ENCODE measurements at places on chromosomes 1 and 21.

DNA sequence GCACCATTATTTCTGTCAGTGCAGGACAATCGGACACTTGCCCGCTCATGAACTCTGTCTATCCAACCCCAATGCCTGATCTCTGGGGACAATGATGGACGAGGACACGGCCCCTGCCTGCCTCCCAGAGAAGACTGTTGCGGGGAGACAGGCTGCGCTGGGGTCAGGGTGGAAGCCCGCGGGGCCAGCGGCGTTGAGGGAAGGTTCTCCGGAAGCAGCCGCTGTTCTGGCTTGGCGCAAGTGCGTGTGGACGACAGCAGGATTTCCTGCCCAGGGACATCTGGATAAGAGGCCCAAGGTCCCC is 18.8 kb downstream of the RHBG start:
- no peak for DNase-seq

DNA sequence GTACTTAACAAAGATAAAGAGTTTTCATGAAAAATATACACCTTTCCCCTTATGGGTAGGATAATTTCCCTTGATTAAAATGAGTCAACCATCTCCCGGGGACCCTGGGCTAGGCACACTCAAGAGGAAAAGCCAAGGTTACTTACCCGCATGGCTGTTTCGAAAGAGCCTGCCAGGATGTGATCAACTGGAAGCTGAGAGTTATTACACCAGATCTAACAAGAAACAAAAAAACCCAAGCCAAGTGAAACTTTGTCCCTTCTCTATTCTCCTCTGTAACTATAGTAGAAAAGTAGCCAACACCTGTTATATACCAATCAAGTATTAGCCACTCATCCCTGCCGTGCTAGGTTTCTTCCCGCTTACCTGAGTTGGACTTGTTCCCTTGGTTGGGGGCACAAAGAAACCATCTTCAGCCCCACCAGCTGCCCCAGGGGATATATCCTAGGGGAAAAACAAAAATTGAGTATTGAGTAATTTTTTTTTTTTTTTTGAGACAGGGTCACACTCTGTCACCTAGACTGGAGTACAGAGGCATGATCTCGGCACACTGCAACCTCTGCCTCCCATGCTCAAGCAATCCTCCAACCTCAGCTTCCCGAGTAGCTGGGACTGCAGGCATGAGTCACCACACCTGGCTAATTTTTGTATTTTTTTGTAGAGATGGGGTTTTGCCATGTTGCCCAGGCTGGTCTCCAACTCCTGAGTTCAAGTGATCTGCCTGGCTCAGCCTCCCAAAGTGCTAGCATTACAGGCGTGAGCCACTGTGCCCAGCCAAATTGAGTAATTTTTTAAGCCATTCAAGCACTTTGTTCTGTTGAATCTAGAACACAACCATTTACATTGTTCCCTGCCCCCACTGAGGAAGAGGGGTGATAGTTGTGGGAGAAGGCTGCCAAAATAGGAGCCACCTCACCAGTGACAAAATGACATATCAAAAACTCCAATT is 8.4 kb upstream of the PEX19 start:
- no peak for DNase-seq

GRCh38 chr1:44911026-44911425 is 68.0 kb upstream of the PTCH2 start:
- DNase-seq, result no peak

DNA sequence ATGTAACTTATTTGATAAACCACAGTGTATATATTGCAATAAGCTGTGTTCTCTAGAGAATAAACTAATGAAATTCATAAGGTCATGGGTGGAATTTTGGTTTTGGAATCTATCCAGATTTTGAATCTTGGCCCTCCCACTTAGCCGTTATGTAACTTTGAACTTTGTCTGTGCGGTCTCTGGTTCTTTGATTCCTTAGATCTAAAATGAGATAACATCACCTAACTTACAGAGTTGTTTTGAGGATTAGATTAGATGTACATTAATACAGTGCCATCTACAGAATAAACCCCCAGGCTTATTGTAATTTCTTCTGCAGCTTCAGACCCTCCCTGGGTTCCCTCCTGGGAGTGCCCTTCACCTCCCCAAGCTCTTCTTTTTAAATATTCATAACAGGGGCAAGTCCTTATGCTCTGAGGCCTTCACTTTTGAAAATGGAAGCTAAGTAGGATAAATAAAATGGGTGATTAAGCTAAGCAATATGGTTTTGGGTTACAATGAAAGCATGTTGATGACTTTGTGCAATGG is 124.3 kb downstream of the ATG4C start:
- no peak for DNase-seq

DNA sequence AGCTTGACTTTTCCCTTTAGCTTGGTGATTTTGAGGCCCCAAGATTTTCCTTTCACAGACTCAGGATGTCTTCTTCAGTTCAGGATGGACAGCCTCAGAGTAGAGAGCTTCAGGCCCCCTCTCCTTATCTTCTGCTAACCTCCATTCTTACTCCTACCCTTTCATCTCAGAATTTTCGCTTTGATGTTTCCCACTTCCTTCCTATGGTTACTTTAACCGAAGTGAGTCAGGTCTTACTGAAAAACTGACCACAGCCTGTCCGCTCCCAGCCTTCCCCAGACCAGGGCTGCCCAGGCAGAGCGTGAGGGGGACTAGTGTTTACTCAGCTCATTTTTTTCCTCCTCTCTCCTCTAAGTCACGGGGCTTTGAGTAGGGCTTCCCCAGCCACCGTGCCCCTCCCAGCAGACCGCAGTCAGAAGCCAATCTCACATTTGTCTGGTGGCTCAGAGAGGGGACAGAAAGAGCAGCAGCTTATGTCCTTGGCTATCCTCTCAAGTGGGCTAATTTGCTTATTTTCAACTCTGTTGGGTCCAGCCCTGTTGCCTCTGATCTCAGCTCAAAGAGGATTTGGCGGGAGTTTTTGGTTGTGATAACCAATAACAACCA is 4.2 kb upstream of the IL19 start:
- DNase-seq, result peak; percentile 78

DNA sequence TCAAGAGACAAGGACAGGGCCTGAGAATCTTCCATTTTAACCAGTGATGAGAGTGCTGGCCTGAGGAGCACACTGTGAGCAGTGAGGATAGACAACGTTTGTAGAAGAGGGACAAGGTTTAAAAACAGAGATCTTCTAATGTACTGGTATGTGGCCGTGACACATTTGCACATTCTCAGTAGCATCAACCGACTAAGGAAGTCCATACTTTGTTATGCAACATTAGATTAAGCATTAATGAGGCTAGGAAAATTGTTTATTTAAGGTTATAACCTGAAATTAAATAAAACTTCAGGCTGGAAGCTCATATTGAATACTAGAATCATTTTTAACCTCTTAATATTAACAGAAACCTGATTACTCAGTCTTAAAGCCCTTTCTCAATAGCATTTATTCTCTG is 99.0 kb downstream of the SLC45A1 start:
- DNase-seq, result no peak

DNA sequence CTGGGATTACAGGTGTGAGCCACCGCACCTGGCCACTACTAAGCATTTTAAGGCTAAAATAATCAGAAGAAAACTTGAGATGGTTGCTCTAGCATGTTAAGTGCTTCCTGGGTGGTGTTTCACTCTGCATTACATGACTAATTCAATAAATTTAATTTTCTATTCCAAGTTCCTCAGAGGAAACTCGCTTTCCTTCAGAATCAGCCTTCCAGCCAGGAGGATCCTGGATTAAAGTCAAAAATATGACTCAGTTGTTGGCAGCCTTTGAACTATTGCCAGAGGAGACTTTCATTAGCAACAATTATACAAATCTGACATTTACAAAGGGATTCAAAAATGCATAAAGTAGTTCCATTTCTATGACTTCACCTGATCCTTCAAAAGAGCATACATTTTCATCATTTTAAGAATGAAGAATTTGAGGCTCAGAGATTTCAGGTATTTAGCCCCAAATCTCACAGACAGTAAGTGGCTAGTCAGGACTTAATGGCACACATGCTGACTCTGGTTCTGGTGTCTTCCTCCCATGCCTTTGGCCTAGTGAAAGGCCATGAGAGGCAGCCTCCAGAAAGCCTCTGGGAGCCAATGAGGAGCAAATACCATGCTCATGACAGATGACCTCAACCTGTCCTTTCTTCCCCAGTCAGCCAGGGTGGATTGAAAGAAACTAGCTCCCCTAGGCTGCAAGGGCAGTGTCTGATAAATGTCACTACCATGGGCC is 115.7 kb downstream of the MAP3K21 start:
- no peak for DNase-seq

All from mucosa of descending colon (tissue), 3 donors.